ENCODE measurements at places on chromosomes 1 and 21. TPM values are rescaled to one million over a fixed set of nuclear protein-coding genes. Genes with fewer than 3 reads are reported as not detected.

ACOT11 gene
- total RNA-seq = 8.8 TPM

DNA sequence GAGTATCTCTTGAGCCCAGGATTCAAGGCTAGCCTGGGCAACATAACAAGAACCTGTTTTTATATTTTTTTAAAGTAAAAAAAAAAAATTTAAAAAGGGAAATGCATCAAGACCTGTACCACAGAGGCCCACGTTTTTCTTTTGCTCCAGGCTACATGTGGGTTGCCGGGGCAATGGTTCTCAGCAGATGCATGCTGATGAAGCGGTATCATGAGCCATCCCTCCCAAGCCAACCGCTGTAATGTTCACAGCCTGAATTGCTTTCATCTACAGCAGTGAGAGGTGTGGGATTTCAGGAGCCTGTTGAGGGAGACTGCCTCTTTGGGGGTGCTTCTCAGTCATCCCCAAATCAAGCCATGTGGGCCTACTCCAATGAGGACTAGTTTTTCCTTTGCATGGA, 60.5 kb downstream of the CD58 start:
- no peak for DNase-seq

- no peak for DNase-seq
These were observed 5.7 kb downstream of the ZNF691 start for GRCh38 chr1:42851960-42852607.

GRCh38 chr1:161492827-161493226, 12.4 kb upstream of the FCGR2A start:
- no peak for DNase-seq

- no peak for DNase-seq
These were observed 221.5 kb downstream of the GRIK1 start for GRCh38 chr21:29718081-29718815.

Measured in spinal cord (tissue), 10 donors.